CD4-positive, alpha-beta T cell (primary cell): ENCODE measurements at places on chromosomes 7 and 10. TPM values are rescaled to one million over a fixed set of nuclear protein-coding genes. Genes with fewer than 3 reads are reported as not detected.
A peak's percentile ranks its signal among the peaks of the same experiment; 100 is the strongest.

EPHB4 gene
- total RNA-seq: 8.9 TPM

CPN1 gene
- total RNA-seq: not detected

GRCh38 chr10:114648368-114648767, 9.7 kb downstream of the ABLIM1 start:
- DNase-seq: no peak
- no peak overlapping the region for H3K27ac ChIP-seq
- no peaks in the 10 kb centered on the region for H3K4me1 ChIP-seq
- no peaks in the 10 kb centered on the region for H3K36me3 ChIP-seq

DNA sequence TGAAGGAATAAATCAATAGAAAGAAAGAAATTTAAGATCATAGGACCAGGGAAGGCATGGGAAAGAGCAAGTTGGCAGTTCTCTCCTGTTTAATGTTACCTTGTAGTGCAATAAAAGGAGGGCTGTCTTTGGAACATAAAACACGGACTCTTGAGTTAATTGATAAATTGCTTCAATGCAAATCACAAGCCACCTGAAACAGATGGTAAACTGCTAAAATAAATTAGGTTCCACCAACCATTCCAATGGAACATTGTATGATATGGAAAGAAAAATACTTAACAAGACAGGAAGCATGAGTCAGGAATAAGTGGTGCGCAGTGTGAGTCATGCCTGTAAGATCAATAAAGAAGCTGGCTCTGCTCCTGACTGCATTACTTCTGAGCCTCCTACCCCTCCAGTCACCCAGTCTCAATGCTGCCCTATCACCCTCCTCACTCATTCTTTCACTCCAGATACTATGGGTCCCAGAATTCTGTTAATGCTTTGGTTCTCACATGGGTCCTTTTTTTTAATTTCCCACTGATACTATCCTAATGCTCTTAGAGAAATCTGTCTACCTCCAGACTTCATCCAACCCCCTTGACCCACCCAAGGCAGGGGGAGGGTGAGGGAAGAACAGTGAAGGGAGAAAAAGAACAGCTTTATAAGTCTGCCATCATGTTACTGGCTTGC, 78.9 kb downstream of the LRRC17 start:
- peak; percentile 14 for DNase-seq
- H3K4me3 ChIP-seq: no peak overlapping the region
- H3K4me1 ChIP-seq: no peaks in the 10 kb centered on the region
- no peaks in the 10 kb centered on the region for H3K27me3 ChIP-seq

GRCh38 chr10:82277591-82277990, 402.6 kb downstream of the NRG3 start:
- no peaks in the 10 kb centered on the region for H3K4me1 ChIP-seq
- H3K36me3 ChIP-seq: no peaks in the 10 kb centered on the region
- H3K27ac ChIP-seq: no peak overlapping the region
- no peak for DNase-seq
- H3K27me3 ChIP-seq: no peaks in the 10 kb centered on the region
- no peak overlapping the region for H3K4me3 ChIP-seq

DNA sequence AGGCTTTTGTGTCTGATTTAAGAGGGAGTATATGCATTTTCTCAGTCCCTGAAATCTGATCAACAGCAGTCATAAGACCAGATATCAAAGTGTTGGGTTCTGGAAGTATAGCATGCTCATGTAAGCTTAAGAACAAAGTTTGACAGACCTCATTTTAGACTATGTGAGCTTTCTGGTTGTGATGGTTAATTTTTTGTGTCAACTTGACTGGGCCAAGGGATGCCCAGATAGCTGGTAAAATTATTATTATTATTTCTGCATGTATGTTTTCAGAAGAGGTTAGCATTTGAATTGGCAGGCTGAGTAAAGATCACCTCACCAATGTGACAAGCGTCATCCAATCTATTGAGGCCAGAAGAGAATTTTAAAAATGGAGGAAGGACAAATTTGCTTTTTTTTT, 63.5 kb upstream of the FRMD4A start:
- H3K4me1 ChIP-seq: peaks cover 14% of the 10 kb centered on the region
- no peaks in the 10 kb centered on the region for H3K36me3 ChIP-seq
- no peak overlapping the region for H3K4me3 ChIP-seq
- DNase-seq: no peak
- no peak overlapping the region for H3K27ac ChIP-seq

- no peak overlapping the region for H3K4me3 ChIP-seq
- H3K36me3 ChIP-seq: no peaks in the 10 kb centered on the region
- no peaks in the 10 kb centered on the region for H3K27me3 ChIP-seq
- H3K4me1 ChIP-seq: no peaks in the 10 kb centered on the region
Measured at GRCh38 chr7:121081327-121081936, 92.9 kb downstream of the CPED1 start.

- no peak for DNase-seq
- no peaks in the 10 kb centered on the region for H3K36me3 ChIP-seq
- H3K4me3 ChIP-seq: no peak overlapping the region
- no peak overlapping the region for H3K27ac ChIP-seq
- no peaks in the 10 kb centered on the region for H3K4me1 ChIP-seq
Measured at GRCh38 chr10:118102121-118102520, 55.4 kb upstream of the RAB11FIP2 start.

DNA sequence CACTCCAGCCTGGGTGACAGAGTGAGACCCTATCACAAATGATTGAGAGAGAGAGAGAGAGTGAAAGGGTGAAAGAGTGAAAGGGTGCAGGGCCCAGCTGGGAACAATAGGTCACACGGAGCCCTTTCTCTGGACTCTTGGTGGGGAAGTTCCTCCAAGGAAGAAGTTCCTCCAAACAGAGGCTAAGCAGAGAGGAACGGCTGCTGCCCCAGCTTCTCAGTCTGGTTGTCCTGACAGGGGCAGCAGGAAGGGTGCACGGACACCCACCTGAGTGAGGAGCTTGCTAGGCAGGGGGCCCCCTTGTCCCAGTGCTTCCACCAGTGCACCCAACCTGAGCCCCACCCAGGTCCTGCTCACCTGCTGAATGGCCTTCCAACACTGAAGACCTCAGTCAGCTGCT, 38.8 kb upstream of the MYL10 start:
- no peak for DNase-seq
- H3K4me1 ChIP-seq: no peaks in the 10 kb centered on the region
- H3K27me3 ChIP-seq: no peaks in the 10 kb centered on the region
